ENCODE measurements at places on chromosomes 12 and 14.

GRCh38 chr12:114658002-114658441, 26.0 kb downstream of the TBX3 start:
- no peak for ATAC-seq

- ATAC-seq: no peak
These were observed 39.1 kb upstream of the CCDC63 start for GRCh38 chr12:110807640-110808039.

GRCh38 chr14:68719634-68720384, 73.1 kb downstream of the ZFP36L1 start:
- no peak for ATAC-seq

DNA sequence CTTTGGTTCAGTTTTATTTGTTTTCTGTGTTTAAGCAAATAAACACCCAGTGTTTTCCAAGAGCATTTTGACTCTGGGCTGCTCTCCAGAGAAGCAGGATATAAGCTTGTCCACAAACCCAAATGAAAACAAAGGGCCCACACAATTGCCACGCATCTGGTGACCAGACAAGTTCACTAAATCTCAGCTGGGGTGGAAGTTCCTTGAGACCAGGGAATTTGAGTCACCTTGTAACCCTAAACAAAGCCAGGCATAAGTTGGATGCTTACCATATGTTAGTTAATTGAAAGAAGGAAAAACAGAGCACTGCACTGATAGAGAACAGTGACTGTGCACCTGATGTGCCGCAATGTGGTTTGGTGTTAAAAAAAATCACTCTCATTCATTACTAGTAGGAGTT, 1.6 kb upstream of the TXNRD1 start:
- no peak for ATAC-seq

DNA sequence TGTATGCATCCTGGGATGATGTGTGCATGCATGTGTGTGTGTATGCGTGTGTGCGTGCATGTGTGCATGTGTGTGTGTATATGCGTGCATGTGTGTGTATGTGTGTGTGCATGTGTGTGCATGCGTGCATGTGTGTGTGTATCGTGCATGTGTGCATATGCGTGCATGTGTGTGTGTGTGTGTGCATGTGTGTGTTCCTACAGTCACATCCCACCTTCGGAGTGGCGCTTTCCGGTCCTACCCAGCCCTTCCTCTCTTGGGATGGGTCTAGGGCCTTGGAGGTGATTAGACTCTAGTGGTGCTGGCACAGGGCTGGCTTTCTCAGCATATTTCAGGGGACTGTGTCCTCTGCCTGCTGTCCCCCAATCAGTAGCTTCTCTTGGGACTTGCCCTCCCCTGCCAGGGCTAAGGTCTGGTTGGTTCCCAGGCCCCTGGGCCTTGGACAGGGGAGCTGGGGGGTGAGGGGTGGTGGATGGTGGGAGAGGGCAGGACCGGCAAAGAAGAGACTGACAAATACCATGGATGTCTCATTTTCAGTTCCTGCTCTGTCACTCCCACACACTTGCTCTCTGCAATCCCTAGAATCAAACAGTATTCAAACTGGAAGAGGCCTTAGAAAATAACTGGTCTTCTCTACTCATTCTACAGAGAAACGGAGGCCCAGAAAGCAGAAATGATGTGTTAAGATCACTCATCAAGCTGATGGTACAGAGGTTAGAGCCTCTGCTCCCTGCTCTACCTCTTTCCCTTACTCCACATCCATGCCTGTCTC, 21.9 kb upstream of the FAIM2 start:
- ATAC-seq: no peak

DNA sequence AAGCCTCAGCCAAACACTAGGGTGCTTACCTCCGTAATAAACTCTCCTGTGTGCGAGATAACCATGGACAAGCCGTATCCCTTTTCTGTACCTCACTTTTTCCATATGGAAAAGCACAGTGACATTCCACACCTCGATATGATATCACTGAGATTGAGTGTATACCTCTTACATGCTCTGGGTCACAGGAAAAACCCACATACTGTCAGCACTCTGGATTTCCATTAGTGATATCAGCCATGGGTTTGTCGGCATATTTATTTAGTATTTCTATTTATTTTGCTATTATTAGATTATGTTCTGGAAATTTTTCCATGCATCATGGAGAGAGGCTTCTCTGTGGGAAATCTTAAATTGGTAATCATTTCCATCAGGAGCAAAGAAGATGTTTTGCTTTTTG, 28.0 kb upstream of the DAAM1 start:
- no peak for ATAC-seq

DNA sequence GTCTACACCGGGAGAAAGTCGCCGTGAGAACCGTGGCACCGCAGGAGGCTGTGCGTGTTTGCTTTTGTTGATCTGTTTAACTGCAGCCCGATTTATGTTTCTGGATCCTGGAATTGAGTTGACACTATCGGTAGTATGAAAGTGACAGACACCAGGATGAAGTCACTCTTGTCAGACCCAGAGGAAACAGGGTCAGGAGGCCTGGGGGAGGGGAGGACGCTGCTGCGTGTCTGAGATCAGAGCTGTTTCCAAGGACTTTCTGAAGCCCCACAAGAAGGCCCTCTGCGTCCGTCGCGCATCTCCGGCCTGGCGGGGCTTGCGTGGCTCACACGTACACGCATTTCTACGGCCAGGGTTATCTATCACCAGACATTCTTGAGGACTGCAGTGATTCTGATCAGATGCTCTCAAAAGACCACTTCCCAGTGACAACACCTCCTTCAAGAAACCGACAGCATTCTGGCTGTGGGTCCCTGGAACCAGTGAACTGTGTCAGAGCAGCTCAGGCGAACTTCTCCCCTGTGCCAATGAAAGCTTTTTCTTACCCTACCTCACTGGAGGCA, 263.4 kb downstream of the ADGRD1 start:
- peak; percentile 87 for ATAC-seq

GRCh38 chr14:49892301-49892635, 614 bp upstream of the ARF6 start:
- peak; percentile 54 for ATAC-seq

DNA sequence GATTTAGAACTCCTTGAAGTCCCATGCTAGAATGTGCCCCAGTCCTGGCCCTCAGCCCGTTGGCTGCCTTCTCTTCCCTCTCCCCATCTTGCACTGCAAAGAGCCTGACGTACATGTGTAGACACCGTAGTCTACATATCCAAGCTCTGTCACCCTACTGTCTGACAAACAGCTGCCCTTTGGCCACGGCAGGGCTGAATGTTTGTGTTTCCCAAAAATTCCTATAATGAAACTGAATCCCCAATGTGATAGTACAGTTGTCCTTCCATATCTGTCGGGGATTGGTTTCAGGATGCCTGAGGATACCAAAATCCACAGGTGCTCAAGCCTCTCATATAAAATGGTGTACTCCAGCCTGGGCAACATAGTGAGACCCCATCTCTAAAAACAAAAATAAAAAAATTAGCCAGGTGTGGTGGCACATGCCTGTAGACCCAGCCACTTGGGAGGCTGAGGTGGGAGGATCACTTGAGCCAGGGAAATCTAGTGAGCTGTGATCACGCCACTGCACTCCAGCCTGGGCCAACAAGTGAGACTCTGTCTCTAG, 12.3 kb upstream of the TFCP2 start:
- ATAC-seq: no peak

GRCh38 chr12:124480469-124481256, 86.7 kb downstream of the NCOR2 start:
- ATAC-seq: peak; percentile 80

DNA sequence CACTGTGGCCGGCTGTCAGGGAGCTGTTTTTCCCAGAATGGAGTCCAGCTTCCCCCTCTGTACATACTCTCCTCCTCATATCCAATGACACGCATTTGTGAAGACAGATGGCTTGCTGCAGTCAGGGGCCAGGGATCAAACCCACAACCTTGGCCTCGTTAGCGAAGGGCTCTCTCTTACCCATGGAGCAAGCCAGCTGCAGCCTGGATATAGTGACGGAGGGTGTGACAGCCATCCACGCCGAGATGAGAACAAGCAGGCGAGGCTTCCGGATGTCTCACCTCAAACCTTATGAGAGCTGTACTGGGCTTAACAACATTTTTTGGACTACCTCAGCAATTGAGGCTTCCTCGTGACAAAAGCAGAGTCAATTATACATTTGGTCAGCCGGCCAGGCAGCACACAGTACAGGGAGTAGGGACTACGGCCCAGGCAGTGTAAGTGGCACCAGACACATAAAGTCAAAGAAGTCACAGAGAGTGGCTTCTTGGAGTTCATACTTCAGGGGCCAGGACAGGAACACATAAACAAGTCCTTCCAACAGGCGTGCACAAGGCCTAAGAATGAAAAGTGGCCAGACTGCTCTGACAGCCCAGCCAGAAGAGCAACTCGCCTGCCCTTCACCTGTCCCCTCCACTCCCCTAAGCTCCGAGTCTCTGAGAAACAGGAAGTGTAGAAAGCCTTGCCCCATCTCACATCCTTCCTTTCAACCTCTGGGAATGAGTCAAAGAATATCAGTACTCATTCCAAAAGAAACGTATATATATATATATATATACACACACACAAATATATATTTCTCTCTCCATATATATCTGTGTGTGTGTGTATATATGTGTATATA, 115.1 kb downstream of the TTC7B start:
- no peak for ATAC-seq

DNA sequence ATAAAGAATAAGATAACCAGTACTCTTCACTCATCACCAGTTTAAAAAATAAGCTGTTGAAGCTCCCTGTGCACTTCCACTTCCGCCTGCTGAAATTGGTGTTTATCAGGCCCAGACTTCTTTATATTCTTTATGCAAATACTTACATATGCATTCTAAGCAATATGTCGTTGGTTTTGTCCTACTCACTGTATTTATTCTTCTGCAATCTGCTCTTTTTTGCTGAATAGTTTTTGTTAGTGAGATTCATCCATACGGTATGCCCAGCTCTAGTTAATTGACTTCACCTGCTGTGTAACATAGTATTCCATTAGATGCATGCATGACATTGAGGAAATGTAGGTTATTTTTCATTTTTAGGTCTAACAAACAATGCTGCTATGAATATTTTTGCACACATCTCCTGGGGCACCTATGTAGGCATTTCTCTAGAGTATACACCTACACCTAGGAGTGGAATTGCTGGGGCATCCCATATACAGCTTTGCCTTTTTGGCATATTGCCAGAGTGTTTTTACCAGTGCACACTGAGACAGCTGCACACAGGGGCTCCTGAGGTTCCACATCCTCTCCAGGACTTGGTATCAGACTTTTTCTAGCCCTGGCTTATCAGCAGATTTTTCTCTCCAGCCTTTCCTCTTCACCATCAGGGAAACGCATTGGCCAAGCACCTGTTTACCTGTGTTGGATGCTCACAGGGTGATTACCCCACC, 1.0 kb upstream of the NRIP2 start:
- ATAC-seq: no peak

DNA sequence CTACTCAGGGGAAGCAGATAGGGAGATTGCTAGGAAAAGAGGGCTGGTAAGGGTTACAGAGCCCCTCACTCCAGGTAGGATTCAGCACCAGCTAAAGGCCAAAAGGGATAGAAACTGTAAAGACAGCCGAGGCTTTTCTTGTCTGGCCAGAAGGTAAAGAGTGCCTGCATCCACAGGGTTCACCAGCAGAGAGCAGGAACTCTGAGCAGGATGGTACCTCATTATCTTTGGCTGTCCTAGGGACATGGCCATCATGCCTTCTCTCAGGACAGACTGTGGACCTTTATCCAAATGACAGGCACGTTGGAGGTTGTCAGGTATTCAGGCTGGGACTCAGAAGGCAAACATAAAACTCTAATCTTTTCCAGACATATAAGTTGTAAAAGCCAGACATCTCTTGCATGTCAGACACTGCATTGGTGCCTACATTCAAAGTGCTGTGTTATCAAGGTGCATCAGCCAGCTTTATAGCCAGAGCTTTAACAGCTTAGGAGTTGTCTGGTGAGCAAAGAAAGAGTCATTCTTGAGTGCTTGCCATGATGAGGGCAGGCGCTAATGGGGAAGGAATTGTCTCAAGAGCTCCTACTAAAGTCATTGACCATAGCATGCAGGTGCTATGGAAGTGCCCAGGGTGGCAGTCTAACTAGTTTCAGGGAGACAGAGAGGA, 89.5 kb downstream of the PELI2 start:
- ATAC-seq: no peak

- peak; percentile 62 for ATAC-seq
These were observed 254.7 kb downstream of the IPO8 start for GRCh38 chr12:30440826-30441602.

DNA sequence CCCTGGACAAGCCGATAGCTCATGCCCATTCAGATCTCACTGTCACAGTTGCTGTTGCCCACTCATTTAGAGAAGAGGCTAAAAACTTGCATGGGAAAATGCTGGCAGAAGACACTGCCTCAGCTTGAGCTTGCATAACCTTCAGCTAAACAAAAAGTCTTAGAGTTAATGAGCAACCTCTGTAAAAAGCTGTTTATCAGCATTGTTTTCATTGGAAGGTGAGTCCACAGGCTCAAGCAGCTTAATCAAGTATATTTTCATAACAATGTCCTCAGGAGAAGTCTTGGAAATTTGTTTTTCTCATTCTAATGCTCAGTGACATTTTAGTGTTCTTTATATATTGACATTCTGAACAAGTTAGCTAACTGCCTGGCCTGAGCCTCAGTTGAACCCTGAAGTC, 872.9 kb downstream of the TMTC2 start:
- no peak for ATAC-seq

DNA sequence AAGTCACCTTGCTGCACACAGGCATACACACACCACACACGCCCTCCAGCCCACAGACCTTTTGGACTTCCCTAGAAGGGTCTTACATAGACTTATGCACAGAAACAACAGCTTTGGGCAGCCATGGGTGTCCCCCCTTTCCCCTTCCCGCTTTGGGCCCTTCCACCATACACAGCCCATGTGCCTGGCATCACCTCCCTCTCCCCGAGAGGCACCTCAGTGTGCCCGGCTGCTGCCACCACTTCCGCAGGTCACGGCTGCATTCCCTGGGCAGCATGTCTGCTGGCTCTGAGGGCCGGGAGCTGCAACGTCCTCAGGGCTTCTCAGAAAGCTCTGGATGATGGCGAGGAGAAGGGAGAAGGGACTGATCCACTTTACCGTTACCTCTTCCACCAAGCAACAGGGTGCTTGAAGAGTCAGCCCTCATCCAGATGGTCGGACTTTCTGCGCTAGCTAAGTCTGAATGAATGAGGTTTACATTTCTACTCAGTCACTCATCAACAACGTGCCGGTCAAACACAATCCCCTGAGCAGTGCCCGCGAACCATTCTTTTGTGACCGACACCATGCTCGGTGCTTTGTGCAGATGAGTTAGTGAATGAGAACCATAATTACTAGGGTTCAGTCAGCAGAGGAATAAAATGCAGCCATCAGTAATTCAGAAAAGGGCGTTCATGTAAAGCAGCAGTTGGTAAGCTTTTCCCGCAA, 72.2 kb upstream of the BCL11B start:
- ATAC-seq: no peak

DNA sequence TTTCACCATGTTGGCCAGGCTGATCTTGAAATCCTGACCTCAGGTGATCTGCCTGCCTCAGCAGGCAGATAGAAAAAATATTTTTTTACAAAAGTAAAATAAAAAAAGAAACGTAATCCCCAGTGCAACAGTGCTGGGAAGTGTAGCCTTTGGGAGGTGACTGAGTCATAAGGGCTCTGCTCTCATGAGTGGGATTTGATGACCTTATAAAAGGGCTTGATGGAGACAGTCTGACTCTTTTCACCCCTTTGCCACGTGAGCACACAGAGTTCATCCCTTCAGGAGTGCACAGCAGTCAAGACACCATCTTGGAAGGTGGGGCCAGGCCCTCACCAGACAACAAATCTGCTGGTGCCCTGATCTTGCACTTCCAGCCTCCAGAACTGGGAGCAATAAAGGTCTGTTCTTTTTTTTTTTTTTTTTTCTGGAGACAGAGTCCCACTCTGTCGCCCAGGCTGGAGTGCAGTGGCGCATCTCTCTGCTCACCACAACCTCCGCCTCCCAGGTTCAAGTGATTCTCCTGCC, 24.7 kb upstream of the DYNC1H1 start:
- ATAC-seq: no peak

All from motor neuron (in vitro differentiated cells).